Adrenal gland (tissue), 19 donors: ENCODE measurements at places on chromosomes 12 and 14. TPM values are rescaled to one million over a fixed set of nuclear protein-coding genes. Genes with fewer than 3 reads are reported as not detected.

DNA sequence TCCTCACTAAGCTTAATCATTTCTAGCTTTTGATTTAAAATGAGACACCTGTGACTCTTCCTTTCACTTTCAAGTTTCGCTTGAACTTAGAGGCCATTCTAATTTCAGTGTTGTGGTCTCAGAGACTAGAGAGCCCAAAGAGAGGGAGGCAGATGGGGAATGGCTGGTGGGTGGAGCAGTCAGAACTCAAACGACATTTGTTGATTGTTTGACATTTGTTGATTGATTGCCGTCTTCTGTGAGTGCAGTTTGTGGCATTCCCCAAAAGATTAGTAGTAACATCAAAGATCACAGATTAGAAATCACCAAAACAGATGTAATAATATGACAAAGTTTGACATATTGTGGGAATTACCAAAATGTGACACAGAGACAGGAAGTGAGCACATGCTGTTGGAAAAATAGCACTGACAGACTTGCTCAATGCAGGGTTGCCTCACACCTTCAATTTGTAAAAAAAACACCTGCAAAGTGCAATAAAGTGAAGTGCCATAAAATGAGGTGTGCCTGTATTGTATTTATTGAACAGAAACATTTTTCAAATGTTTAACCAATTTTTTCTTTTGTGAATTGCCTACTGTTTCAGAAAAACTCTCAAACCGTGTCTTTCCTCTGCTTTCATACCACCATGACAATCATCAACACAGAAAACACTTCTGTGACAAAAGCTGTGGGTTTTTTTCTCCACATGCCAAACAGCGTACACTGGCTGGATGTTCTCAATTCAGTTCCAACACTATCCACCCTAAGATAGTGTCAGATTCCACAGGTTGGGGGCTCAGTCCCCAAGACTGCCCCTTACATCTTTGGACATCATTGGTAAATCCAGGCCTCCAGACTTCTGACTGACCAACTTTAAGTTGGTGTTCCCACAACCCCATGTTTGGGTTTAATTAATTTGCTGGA lies 376.3 kb upstream of the RGS6 start:
- DNase-seq = no peak

DNA sequence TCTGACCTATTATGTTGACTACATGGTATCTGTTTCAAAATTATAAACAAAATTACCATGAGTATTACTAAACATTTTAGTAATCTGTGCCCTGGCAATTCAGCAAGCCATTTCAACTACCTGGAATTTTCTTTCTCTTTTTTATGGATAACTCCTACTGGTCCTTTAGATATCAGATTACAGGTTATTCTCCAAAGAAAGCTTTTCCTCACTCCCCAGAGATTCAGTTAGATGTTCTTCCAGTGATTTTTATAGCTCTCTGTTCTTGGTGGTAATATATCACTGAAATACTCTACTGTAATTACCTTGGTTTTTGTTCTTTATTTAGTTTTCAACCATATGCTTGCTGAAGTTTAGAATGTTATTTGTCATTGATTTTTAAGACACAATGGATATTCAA lies 930.2 kb upstream of the FOXG1 start:
- DNase-seq = no peak

Gene EFS
- 8.1 TPM for total RNA-seq

Gene TMEM132D
- total RNA-seq = not detected

Gene ZNF268
- 34.7 TPM for total RNA-seq

Gene EFCAB11
- 8.8 TPM for total RNA-seq

Gene ERBB3
- total RNA-seq = 1.4 TPM
